Left ventricle myocardium superior (tissue), 1 donor: ENCODE measurements at places on chromosomes 4 and X.

GRCh38 chr4:138414202-138414601 is 172.1 kb upstream of the SLC7A11 start:
- no peak for DNase-seq

GRCh38 chr4:146049802-146050201 is 111.2 kb upstream of the ZNF827 start:
- DNase-seq, result no peak

DNA sequence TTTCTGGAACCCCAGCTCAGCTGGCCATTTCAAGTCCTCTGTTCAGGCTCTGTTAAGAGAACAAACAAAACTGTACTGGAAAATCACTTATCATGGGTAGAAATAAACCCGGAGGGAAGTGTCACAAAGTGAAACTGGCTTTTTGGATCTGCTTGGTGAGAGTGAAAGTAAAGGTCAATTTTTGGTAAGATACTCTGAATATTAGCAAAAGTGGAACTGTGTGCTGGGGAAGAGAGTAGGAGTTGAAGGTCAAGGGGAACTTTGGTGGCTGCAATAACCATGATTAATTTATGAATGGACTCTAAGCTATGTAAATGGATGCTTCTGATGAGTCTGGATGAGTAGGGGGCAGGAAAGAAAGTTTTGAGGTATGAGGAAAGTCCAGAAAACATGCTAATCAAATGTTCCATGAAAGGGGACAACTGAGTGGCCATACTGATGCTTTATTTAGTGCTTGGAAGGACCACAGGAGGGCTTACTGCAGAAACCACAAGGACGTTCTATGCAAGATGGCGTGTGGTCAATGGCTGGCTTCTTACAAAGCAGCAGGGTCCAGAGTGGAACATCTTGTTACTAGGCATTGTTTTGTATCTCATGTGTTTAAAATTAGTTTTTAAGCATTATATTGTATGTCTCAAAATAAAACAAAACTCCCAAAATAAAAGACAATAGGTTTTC is 36.8 kb upstream of the TNIP3 start:
- DNase-seq, result no peak

GRCh38 chrX:47162927-47163583 is 18.0 kb downstream of the RBM10 start:
- DNase-seq, result no peak
